ENCODE measurements at places on chromosomes 6 and 20. TPM values are rescaled to one million over a fixed set of nuclear protein-coding genes. Genes with fewer than 3 reads are reported as not detected.

SH3BGRL2 gene
- total RNA-seq = 2.1 TPM

SHLD1 gene
- 1.2 TPM for total RNA-seq

PTK6 gene
- total RNA-seq = not detected

HLA-DQA1 gene
- total RNA-seq = not detected

LMBRD1 gene
- total RNA-seq = 36.1 TPM

LINC00237 gene
- not detected for total RNA-seq
